ENCODE measurements at places on chromosomes 5 and 9.

GRCh38 chr5:98877600-98877999 lies 51.2 kb downstream of the CHD1 start:
- DNase-seq = no peak

- no peak for DNase-seq
Measured at GRCh38 chr5:125814119-125814518, 609.1 kb upstream of the GRAMD2B start.

GRCh38 chr5:139552893-139553575 lies 8.1 kb upstream of the UBE2D2 start:
- no peak for DNase-seq

GRCh38 chr9:72203205-72203803 lies 54.1 kb downstream of the GDA start:
- DNase-seq = no peak

DNA sequence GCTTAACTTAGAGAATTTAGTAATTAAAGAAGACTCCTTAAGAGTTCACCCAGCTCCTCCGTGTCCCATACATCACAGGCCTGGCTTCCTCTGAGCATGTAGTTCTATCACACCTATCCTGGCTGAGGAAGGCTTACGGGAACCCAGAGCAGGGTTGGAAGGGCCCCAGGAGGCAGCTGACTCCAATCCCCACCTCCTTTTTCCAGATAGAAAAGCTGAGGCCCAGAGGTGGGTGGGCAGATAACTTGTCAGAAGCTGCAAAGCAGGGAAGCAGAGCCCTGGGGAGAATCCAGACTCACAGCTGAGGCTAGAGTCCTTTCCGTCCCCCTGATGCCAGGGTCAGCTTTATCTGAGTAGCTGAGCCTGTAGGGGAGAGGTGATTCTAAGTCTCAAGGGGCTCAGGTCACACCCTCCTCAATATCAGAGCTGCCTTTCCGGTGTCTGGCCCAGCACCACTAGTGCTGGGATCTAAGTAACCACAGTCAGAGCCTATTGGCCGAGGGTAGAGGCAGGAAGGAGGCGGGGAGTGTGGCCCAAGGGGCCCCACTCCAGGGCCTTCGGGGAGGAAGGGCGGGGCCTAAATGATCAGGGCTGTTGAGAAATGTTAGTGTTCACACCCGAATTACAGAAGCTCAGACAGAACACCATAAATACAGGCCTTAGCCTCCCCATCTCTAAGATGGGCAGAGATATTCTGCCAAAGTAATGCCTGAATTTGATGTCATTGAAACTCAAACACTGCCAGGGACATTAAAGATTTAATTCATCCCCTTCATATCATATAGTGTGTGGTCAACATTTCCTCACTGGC lies 9.9 kb downstream of the CCDC69 start:
- peak; percentile 84 for DNase-seq

DNA sequence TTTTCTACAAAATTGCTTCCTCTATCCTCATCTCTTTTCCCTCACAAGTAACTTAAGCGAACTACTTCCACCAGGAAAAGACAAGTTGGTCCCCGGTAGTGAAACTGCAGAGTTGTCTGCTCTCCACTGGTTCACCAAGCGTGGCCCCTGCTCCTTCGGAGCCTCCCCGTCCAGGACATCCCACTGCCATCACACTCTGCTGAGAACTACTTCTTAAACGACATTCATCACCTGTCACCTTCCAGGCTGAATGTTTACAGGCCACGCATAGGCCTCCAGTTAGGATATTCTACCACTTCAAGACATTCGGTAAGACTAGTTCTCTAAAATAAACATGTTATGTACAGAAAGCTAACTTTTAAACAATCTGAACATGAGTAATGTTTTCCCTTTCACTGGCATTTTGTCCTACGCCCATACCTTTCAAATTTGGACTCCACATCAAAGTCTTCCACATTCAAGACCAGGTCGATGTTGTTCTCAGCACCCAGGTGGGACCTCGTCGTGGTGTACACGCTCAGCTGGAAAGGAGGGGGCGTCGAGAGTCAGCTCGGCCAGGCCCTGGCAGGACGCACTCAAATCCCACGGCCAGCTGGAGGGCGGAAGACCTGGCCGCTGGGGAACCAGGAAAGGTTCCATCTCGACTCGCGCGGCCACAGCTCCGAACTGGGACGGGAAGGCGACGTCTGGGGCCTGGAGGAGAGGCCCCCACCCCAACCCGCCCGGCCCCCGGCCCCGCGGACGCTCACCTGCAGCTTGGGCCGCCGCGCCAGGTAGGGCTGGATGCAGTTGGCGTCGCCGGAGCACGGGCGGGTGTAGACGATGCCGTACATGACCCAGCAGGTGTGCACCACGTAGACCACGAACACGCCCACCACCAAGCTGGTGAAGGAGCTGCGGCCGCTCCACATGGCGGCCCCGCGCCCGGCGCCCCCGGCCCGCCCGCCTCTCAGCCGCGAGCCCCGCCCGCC lies 683 bp downstream of the CLPTM1L start:
- DNase-seq = peak; percentile 22
